ENCODE measurements at places on chromosomes 3 and 15. TPM values are rescaled to one million over a fixed set of nuclear protein-coding genes. Genes with fewer than 3 reads are reported as not detected.
A peak's percentile ranks its signal among the peaks of the same experiment; 100 is the strongest.

The ARPIN gene
- total RNA-seq, result 8.2 TPM

The KLF15 gene
- 0.50 TPM for total RNA-seq

The CPB1 gene
- total RNA-seq, result not detected

The SLC28A1 gene
- total RNA-seq, result not detected

The BCHE gene
- total RNA-seq, result not detected

The C3orf20 gene
- not detected for total RNA-seq

DNA sequence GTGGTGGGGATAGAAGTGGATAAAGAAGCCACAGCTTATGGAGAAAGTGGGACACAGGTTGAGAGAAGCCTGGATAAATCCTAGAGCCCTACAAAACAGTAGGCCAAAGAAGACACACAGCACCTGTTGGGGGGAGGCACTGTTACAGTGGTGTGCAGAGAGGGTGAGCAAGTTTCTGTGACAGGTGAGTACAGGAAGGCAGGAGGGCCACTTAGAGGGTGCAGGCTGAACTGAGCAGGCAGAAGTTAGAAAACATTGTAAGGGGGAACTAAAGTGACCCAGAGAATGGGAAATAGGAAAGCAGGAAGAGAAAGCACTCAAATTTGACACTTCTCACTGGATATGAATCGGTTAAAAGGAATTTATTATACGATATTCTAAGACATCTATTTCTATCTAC, 146.1 kb upstream of the TMCO5A start:
- no peak for DNase-seq

DNA sequence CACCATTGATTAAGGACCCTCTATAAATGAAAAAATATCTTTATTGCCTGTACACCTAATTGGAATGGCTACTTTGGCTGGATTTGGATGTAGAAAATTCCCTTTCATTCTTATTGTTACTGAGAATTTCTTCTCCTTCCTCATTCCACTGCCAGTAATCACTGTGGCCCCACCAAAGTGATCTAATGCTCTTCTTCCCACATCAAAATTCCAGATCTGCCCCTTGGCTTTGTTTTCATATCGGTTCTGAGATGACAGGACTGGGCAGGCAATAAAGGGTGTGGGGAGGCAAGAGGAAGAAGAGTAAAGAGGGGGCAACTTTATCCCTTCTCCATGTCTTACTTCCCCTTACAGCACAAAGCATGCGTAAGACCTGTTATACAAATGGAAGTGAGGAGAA, 2.1 kb downstream of the ANKUB1 start:
- DNase-seq, result peak; percentile 53

DNA sequence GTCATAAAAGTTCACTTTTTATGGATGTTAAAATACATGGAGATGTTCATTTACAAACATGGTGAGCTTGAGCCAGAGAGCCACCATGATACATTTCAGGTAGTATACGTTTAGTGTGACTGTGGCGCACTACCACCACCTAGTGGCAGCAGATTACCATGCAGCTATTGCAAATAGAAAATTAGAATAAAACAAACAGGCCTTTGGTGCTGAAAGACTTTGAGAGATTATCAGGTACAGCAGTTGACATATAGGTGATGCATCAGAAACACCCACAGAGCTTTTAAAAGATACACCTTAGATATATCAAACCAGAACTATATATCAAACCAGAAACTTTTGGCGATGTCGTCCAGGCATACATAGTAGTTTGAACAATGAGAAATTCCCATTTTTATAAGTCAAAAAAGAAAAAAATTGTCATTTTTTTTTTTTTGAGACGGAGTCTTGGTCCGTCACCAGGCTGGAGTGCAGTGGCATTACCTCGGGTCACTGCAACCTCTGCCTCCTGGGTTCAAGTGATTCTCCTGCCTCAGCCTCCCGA, 42.0 kb upstream of the ICE2 start:
- peak; percentile 48 for DNase-seq

DNA sequence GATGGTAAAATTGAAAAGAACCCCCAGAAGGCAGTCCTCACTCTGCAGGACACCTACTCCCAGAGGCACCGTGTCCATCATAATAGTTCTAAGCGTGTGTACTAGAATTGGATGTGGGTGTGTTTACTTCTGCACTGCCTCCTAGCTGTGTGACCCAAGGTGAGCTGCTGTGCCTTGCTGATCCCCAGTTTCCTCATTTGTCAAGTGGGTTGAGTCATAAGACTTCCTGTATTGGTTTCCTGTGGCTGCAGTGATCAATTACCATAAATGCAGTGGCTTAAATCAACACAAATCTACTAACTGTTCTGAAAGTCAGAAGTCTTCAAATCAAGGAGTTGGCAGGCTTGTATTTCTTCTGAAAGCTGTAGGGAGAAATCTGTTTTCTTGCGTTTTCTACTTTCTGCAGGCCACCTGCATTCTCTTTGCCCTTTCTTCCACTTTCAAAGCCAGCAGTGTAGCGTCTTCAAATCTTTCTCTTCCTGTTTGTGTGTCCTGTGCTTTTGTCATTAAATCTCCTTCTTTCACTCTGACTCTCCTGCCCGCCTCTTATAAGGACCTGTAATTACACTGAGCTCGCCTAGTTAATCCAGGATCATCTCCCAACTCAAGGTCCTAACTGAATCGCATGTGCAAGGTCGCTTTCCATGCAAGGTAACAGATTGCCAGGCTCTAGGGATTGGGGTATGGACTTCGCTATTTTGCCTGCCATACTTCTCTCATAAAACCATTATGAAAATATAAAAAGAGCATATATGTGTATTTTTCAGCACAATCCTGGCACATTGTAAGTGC, 59.0 kb downstream of the RORA start:
- no peak for DNase-seq

DNA sequence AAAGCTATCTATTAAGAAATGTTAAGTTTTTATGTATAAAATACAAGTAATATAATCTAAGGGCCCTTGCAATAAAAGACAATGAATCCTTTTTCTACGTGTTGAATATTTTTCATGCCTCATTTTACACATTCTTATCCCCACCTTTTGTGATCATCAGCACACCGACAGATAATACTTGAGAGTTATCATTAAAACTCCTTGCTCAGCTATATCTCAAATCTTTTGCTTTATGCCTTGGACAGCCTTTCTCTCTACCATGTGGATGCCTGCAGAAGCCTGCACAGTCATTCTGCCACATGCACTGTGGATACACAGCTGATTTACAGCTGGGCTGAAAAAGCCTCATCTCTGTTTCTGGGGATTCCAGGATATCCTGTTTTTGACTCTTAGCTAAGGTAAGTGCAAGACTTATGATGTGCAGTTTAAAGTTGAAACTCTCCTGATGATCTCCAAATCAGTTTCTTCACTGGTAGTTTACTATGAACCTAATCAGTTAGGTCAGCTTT, 1565.1 kb downstream of the SI start:
- DNase-seq, result no peak

DNA sequence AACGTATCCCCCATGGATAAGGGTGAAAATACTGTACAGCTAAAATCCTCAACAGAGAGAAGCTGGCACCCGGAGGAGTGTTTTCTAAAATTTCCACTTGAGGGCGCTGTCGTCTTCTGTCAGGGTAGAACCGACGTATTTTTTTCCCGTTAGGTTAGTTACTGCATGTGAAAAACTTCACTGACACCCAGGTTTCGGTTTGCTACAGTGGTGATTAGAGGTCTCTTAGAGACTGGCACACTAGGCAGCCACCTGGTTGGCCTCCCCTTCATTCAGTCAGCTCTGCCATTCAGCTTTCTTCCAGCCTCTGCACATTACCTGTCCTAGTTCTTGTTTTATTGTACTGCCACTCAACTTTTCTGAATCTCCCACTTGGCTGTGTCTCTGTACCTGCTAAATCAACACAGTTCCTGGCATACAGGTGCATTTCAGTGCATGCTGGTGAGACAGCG, 18.4 kb downstream of the CCK start:
- DNase-seq, result no peak

DNA sequence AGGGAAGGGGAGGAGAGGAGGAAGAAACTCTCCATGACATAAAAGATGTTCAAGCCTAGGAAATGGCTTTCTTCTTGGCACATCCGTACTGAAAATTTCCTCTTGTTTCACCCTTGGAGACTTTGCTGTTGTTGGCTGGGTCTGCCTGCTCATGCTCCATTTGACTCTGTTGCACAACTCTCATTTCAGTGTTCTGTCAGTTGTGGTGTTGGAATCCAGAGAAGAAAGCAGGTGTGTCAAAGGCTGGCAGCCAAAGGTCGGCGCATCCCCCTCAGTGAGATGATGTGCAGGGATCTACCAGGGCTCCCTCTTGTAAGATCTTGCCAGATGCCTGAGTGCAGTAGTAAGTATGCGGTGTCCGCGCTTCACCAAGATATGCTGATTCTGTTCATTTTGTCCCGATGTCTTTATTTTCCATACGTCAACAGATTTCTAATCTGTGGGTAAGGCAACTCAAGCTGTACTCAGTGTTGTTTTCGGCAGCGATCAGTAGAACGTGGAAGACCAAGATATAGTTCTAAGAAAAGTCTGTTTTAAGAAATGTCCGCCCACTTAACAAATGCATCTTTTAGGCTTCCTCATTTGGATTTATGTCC, 265.2 kb upstream of the GOLGA6L4 start:
- no peak for DNase-seq

GRCh38 chr3:132256989-132257388, 60.2 kb upstream of the ACP3 start:
- no peak for DNase-seq

GRCh38 chr3:126703512-126704493, at the start of gene CHCHD6:
Gene CHCHD6, plus strand, starts transcription at chr3:126704240. Its CDS starts 73 bp downstream, at chr3:126704313.
- DNase-seq, result peak; percentile 95

DNA sequence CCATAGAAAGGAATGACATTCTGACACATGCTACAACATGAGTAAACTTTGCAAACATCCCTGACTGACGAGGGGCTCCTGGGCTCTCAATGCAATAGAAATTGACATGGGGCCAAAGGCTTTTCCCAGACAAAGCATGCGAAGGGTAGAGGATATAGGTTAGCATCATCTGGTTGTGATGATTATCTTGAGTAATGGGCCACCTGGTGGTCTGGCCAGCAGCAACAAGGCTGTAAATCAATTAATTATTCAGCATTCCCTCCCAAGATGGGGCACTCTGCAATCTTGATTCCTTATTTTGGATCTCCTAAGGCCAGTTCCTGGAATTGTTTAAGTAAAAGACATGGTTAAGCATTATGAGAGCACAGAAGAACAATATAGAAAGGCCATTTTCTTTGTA, 99.2 kb downstream of the AGBL1 start:
- DNase-seq, result no peak

DNA sequence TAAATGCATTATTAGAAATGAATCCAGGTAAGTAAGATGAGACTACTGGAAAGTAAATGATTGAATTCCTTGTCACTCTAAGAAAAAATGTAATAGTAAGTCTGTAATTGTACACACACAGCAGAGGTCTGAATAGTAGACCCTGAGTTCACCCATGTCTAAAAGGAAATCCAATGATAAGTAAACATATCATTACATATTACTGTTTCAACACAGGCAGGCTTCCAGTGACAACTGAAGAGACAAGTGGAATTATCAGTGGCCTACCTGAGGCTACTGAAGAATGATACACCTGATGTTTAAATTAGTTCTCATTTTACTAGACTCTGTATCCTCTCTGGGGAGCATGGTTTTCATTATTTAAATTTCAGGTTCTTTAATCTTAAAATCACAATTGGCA, 6.2 kb upstream of the CCNL1 start:
- no peak for DNase-seq

DNA sequence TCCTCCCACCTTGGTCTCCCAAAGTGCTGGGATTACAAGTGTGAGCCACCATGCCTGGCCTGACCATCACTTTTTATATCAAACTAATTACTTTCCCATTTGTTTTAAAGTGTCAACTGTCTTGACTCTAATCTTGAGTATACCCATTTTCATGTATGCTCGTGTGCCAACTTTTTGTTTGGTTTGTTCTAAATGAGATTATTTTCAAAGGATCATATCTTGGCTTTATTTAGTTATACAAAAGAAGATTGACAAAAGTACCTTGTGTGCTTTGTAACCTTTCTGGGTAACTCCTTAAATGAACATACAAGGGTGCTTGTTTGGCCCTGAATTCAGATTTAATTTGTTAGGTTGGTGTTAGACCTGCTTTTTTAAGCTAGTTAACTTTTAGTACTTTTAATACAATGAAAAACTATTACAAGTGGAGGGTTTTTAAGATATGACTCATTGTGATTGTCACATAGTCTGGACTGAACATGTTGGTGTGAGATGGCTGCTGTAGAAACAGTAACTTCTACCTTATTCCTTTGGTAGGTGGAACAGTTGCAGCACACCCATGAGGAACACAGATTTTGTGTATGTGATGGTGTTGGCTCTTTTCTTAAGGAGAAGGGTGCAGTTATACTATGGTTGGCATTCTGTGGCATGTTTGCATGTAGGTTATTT, 10.7 kb downstream of the KIF23 start:
- no peak for DNase-seq

- no peak for DNase-seq
Observed at GRCh38 chr3:150905339-150905738, at the start of gene MINDY4B. Gene MINDY4B, minus strand, starts transcription at chr3:150905439. Its CDS starts 0 bp downstream, at chr3:150905439.

All from SJSA1 (cell line).